Fibroblast of the aortic adventitia (primary cell): ENCODE measurements at places on chromosomes 12 and 14. TPM values are rescaled to one million over a fixed set of nuclear protein-coding genes. Genes with fewer than 3 reads are reported as not detected.

The SIX4 gene
- 4.0 and 16.3 TPM in 2 replicates for total RNA-seq

- no peak for DNase-seq
Observed at GRCh38 chr12:78331181-78331580, 500.5 kb downstream of the NAV3 start.

- no peak for DNase-seq
Observed at GRCh38 chr12:106364261-106364660, 6.7 kb downstream of the POLR3B start.

DNA sequence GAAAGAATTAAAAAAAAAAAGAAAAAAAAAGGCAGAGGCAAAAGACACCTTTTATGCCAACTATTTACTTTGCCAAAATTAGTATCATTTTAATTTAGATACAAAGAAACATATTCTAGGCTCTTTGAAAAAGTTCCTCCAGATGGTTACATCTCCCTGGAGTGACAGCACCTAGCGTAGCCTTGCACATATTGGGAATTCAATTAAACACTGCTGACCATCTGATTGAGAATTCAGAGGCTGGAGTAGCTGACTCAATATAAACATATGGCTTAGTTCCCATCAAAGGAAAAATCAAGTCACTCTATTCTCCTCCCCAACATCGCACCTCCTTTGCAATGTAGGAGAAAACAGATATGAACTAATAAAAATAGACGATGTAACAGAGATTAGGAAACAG, 36.4 kb downstream of the ANKS1B start:
- no peak for DNase-seq

DNA sequence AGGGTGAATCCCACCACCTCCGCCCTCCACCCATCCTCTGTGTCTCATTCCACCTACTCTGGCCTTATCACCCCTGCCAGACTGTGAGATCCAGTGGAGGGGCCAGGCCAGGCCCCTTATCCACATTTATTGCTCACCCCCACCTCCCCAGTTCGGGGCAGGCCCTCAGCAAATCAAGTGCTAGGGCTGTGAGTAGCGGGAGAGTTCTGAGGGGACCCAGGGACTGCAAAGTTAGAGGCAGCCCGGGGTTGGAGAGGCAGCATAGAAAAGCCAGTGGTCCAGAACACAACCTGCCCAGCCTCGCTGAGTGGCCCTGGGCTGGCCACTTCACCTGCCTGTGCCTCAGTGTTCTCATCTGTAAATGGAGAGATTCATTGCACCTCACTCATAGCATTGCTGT, 27.2 kb upstream of the ACTN1 start:
- no peak for DNase-seq

- DNase-seq: no peak
Observed at GRCh38 chr12:131714759-131715158, 3.9 kb downstream of the SFSWAP start.

DNA sequence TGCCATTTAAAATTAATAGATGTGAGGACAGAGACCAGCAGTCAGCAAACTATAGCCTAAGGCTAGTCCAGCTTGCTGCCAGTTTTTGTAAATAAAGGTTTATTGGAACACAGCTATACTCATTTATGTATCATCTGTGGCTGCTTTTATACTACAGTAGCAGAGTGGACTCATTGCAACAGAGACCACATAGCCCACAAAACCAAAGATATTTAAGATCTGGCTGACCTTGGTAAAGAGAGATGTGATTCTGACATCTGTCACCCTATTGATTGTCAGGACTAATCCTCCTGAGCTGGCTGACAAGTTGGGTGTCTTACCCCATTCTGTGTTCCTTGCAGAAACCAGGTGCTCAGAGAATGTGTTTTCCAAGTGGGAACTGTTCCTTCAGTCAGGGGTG, 99.9 kb downstream of the BEGAIN start:
- no peak for DNase-seq

- DNase-seq: no peak
Observed at GRCh38 chr12:109455706-109456105, 21.4 kb downstream of the KCTD10 start.

DNA sequence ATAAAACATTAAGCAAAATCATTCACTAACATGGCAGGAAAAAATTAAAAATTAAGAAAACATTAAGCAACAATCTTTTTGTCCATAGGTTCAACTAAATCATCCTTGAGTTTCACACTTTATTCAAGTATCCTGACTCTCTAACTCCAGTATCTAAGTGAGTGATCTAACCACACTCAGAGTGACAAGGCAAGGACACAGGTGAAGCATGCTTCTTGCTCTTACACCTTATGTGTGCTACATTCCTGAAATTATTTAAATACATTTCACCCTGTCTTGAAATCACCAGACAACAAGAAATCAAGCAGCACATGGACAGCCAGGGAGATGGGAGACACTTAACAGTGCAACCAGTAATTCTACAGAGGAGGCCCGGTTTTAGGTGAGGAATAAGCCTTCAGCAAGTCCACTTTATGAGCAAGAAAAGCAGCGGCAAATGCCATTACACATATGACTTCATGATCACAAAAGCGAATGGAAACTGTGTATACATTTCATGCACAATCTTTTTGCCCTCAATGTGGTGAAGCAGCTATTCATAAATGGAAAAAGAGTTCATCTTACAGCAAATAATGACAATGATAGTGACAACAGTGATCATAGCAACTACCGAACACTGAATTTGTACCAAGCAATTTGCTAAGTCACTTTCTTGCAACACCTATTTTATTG, 37.4 kb downstream of the PHLDA1 start:
- no peak for DNase-seq

DNA sequence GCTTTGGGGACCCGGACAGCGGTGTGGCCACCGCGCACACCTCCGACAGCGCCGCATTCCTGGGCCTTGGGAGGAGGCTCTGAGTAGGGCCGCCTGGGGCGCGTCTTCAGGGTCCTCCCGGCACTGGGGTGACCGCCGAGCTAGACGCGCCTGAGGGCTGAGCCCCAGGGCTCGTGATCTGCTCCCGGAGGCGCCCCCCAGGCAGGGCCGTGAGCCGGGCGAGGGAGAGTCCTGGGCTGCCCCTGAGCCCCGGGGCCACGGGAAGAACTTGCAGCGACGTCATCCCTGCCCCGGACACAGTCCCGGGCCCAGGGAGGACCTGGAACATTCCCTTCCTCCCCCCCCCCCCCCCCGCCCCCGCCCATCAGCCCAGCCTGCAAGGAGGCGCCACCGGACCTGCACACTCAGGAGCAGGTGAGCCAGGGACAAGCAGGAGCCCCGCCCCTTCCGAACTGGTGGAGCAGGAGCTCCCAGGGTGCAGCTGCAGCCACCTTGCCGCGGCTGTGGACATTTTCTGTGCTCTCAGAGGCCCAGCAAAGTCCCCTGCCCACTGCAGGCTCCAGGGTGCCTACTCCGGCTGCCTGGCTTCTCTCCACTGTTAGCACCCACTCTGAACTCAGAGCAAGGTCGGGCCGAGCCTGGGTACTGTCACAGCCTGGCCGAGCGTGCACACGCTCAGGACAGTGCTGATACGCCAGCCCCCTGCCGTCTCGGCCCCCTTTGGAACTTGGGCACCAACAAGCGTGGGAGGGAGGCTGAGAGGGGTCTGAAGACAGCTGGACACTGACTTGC, 50.7 kb downstream of the A2M start:
- peak; percentile 24 for DNase-seq

GRCh38 chr14:26841326-26841725, 243.5 kb upstream of the NOVA1 start:
- no peak for DNase-seq

GRCh38 chr12:88325076-88325815, 183.1 kb downstream of the TMTC3 start:
- peak; percentile 94 for DNase-seq
